ENCODE measurements at places on chromosomes 7 and 10.

DNA sequence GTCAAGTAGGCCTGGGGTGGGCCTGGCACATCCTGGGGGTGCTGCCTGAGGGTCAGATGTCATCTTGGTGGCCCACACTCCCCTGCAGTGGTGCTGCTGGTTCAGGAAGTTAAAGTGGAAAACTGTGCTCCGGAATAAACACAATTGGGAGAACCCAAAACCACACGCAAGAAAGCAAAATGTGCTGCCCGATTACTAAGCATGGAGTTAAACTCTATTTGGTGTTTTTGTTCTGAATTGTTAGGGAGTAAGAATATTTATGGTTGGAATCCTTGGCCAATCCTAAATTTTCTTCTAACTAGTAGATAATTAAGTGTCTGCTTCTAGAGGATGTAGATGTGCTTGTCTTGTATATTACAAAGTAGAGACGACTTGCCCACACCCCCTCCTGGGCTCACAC lies 131.4 kb downstream of the MGMT start:
- DNase-seq: no peak

DNA sequence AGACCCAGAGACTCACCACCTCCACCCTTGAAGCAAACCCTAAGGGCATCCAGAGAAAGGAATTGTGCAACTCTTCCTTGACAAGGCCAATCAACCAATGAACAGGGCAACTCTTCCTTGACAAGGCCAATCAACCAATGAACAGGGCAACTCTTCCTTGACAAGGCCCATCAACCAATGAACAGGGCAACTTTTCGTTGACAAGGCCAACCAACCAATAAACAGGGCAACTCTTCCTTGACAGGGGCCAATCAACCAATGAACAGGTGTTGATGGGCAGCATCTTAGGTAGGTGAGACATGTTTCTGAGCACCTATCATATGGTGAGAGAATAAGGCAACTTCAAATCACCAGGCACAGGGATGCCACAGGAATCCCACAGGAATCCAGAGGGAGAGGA lies 181.5 kb upstream of the RNF32 start:
- no peak for DNase-seq

DNA sequence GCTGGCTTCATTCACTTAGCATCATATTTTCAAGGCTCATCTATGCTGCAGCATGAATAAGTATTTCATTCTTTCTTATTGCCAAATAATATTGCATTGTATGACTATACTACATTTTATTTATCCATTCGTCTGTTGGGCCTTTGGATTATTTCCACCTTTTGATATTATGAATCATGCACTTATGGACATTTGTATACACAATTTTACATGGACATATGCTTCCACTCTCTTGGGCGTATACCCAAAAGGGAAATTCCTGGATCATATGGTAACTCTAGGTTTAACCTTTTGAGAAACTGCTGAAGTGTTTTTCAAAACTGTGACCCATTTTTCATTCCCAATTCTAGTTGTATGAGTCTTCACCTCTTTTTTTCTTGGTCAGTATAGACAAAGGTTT lies 80.3 kb upstream of the GNAI1 start:
- no peak for DNase-seq

GRCh38 chr7:154676422-154677073 lies 326.4 kb downstream of the PAXIP1 start:
- no peak for DNase-seq

- no peak for DNase-seq
Observed at GRCh38 chr7:139370943-139371313, 11.2 kb downstream of the LUC7L2 start.

- peak; percentile 21 for DNase-seq
Observed at GRCh38 chr10:91006001-91006751, 85.3 kb upstream of the ANKRD1 start.

- DNase-seq: no peak
Observed at GRCh38 chr10:49187044-49187484, 1.1 kb downstream of the TMEM273 start.

GRCh38 chr7:36092221-36092771 lies 60.8 kb upstream of the EEPD1 start:
- DNase-seq: no peak

DNA sequence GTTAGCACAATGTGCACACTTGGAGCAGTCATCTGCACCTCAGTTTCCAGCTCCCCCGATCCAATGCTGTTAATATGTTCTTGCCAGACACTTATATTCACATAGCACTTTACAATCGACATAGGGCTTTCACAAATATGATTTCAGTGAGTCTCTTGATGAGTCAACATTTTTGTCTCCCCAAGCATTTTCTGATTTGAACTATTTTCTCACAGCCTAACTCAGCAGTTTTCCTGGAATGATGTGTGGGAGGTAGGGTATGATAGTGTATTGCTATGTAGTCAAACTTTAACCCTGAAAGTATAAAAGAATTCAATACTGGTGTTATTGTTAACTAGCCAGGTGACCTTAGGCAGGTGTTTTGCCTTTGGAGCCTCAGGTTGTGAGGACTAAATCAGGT lies 82.5 kb upstream of the LRGUK start:
- DNase-seq: no peak

- no peak for DNase-seq
Observed at GRCh38 chr10:124722798-124723783, 21.1 kb downstream of the FAM53B start.

All from stimulated activated CD4-positive, alpha-beta T cell treated with anti-CD3 and anti-CD28 coated beads, TNF-alpha, amount 100 ng/mL, for 4 hours (primary cell).